ENCODE measurements at places on chromosomes 7 and 10. TPM values are rescaled to one million over a fixed set of nuclear protein-coding genes. Genes with fewer than 3 reads are reported as not detected.

The EVX1 gene
- polyA plus RNA-seq = not detected

The DYDC2 gene
- polyA plus RNA-seq = not detected

The CELF2 gene
- 80.5 TPM for polyA plus RNA-seq

The BRI3 gene
- polyA plus RNA-seq = 120 TPM

- no peak for DNase-seq
These were observed 53.2 kb downstream of the WDFY4 start for GRCh38 chr10:48737886-48738285.

DNA sequence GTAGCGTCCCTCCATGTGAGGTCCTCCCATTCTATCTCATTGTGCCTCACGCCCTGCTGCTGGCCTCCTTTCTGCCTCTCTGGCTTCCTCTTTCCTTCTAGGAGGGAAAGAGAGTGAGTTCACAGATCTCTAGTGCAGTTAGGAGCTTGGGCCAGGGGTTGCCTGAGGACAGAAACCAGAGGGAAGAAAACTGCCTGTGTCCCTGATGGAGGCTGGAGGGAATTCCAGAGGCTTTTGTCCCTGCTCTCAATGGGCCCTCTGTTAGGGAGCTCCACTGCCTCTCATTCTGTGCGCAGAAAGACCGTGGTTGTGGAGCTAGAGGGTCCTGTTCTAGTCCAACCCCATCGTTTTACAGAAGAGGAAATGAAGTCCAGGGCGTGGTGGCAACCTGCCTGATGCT lies 4.6 kb downstream of the MARVELD1 start:
- no peak for DNase-seq

DNA sequence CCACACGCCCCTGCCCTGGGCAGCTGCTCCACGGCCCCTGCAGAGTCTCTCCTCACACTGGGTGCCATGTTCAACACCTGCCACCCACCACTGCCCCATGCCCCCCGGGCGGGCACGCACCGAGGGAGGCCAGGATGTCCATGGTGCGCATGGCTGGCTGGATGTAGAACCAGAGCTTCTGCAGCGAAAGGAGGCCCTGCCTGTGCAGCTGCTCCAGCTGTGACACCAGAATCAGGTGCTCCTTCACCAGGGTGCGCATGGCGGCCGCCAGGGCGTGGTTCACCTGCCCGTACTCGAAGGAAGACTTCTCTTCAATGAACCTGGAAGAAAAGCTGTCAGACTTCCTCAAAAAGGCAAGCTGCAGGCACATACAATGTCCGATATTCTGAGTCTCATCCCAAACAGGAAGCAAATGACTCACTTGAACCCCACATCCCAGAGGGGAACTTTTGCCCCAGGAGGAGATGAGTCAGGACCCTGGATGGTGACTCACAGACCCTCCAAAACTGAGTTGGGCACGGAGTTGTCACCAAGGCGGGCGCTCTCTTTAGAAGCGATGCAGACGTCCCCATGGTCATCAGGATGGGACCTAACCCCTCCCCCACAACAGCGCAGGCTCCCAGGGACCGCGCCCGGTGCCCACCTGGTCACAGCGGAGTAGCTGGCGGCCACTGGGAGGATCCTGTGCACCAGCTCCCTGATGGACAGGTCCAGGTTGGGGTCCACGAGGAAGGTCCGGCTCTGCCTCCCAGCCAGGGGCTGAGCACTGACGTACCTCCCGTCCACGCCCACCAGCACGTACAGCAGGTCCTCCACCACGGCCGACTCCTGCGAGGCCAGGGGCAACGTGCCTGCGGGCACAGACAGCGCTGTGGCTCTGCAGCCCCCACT lies 15.5 kb downstream of the TUBGCP2 start:
- DNase-seq = peak; percentile 96

GRCh38 chr7:41472427-41473125 lies 230.3 kb downstream of the INHBA start:
- no peak for DNase-seq

GRCh38 chr7:148729984-148730733 lies 31.5 kb downstream of the CUL1 start:
- no peak for DNase-seq

DNA sequence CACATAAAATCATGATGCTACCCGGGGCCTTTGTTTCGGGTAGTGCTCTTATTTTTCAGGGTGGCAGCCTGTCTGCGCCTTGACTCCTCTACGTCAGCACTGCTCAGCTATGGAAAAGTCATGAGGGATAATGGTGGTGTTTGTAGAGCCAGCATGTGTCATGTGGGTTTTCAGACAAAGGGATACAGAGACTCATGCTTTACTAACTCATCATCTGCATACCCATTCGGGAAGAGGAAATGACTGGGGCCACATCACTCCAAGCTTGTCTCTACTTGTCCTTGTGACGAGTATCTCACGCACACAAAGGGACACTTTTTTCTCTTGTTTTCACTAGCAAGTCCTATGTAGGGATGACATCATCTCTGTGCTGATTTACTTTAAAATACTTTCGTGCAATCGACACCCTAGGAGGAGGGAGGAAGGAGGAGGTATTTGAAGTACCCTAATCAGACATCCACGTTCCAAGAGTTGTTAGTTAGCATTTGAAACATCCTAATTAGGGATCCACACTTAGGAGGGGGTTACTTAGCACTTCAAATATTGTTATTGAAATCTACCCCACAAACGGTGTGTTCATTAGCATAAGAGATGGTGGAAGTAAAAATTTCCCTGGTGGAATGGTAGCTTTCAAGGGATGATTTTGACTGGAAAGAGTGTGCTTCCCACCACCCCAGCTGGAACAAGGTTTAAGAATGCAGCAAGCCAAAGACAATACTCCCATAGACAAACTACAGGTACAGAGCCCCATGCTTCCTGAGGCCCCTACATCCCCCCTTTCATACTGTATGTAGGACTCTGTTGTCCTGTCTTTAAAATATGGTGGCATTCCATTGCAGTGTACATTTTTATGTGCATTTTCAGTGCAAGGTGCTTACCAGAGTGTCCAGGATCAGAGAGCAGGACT lies 52.0 kb downstream of the THNSL1 start:
- DNase-seq = no peak

Measured in CD14-positive monocyte (primary cell).